ENCODE measurements at places on chromosomes 16 and 17.

GRCh38 chr16:86732621-86733295, 154.4 kb downstream of the FOXL1 start:
- DNase-seq, result no peak

DNA sequence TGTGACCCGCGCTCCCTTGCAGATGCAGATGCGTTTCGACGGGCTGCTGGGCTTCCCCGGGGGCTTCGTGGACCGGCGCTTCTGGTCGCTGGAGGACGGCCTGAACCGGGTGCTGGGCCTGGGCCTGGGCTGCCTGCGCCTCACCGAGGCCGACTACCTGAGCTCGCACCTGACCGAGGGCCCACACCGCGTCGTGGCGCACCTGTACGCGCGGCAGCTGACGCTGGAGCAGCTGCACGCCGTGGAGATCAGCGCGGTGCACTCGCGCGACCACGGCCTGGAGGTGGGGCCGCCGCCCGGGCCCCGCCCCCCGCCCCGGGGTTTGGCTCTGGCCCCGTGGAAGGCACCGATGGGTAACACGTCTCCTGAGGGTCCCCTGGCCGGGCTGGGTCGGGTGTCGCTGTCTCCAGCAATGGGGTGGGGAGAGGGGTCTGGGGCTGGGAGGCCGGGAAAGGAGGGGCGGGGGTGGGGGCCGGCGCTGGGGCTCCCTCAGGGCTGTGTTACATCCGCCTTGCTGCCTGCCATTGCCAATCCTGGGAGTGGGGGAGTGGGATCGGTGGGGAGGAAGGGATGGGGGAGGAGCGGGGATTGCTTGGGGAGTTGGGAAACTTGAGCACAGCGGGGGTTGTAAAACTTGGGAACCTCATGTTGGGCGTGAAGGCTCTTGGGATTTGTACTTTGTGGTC, 737 bp downstream of the NUDT16L1 start:
- DNase-seq, result peak; percentile 55

- no peak for DNase-seq
These were observed 5.3 kb upstream of the C16orf74 start for GRCh38 chr16:85755929-85756768.

DNA sequence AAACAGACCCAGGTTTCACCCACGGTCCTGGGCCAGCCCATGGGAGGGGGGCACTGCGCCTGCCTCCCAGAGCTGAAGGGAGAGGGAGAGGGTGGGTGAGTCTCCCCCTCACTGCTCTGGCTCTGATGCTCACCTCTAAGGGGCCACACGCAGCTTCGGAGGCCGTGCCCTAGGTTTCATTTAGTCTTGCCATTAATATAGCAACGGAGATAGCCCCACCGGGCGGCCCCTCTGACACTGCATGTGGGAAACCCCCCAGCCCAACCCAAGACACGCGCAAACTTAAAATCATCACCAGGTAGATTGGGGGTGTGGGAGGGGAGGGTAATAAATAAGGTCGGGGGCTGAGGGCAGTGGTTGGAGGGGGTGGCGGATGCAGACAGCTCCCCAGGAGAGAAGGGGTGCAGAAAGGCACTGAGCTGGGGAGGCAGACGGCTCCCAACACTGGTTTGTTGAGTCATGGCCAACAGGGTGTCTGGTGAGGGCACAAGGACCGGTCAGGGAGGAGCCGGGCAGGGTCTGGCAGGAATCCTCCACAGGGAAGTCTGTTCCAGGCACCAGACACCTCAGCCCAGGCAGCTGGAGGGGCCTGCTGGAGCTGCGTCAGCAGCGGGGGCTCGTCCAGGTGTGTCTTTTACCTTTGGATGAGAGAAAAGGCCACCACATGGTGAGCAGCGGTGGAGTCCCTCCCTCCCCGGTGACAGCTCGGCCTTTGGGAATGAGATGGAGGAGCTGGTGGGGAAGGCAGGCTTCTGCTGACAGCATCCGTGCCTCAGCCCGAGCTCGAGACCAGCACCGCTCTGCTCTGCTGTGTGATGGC, 32.0 kb upstream of the DOC2B start:
- no peak for DNase-seq

GRCh38 chr16:60792437-60792836, 1243.8 kb downstream of the CDH8 start:
- no peak for DNase-seq

DNA sequence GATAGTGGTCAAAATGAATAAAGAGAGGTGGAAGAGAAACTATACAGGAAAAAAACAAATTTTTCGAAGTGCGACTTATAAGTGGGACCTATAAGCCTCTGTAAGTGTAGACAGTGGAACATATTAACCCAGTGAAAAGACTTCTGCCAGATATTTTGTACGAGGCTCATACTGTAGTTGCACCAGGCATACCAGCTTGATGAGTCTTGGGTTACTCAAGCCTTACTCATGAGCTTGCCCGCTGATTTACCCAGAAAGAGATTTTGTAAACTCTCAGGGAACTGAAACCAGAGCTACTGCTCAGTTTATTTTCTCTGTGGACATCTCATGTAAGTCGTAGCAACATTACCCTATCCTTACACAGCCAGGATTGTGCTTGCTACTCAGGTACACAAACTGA, 708.0 kb upstream of the SOX9 start:
- no peak for DNase-seq

GRCh38 chr17:31096106-31096436, 1.3 kb downstream of the NF1 start:
- no peak for DNase-seq

DNA sequence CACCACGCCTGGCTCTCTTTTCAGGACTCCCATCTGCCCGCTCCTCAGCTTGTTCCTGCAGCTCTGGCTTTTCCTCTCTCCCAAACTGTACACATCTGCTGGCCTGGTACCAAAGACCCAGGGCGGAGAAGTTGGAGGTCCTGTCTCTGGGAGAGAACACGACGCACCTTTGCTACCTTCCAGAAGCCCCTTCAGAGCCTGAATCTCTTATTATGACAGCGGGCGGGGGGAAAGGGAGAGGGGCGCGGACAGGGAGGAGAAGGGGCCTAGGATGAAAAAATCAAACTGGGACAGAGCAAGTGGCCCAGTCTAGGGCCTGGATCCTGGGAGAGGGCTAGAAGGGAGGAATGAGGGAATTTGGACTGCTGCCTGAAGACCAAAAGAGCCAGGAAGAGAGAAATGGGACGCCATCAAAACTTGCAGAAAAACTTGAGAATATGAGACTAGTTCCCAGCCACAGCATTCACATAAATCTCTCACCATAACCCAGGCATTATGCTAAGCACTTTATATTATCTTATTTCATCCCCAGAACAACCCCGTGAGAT, 2.5 kb upstream of the PER1 start:
- no peak for DNase-seq

GRCh38 chr17:61565213-61565612, 25.8 kb downstream of the NACA2 start:
- DNase-seq, result no peak

DNA sequence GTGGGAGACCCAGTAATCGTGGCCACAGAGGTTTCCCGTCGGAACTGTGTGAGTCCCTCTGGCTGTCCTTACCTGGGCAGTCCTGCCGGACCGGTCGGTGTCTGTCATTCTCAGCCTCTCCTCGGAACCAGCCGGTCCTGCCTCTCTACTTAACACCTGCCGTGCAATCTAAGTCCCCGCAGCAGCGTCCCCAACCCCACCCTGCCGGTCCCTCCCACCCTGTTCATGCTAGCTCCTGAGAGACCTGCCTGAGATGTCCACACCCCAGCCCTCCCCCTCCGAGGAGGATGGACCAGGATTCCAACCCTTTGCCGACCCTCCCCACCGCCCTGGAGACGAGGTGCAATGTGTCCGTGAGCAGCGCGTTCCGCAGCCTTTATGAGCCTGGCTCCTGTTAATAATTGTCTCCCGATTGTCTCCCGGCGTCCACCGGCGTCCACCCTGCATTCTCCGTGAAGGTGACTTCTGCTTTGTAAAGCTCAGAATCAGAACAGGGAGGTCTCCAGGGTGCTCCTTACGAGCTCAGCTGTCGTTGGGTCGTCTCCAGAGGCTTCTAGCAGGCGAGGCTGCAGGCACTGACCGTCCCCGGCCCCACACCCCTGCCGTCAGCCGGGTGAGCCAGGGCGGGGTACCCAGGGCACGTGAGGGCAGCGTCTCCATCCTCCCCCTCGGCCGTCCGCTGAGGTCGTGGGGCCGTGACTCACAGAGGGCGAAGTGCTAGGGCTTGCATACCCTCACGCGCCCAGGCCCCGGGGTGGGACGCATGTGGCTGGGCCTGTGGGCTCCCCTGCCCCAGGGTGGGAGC, 10.1 kb downstream of the METRNL start:
- no peak for DNase-seq

DNA sequence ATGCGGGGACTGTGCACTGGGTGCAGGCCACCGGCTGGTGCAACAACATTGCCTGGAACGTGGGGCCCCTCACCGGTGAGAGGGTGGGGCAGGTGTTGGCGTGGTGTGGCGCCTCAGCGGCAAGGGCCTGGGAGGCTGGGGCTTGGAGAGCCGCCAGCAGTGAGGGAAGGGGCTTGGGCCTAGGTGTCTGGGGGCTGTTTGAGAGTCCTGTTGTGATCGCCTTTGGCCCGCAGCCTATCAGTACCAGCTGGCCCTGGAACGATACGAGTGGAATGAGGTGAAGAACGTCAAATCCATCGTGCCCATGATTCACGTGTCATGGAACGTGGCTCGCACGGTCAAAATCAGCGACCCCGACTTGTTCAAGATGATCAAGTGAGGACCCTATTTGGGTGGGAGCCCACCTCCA, 2.6 kb upstream of the TMEM88 start:
- peak; percentile 18 for DNase-seq

DNA sequence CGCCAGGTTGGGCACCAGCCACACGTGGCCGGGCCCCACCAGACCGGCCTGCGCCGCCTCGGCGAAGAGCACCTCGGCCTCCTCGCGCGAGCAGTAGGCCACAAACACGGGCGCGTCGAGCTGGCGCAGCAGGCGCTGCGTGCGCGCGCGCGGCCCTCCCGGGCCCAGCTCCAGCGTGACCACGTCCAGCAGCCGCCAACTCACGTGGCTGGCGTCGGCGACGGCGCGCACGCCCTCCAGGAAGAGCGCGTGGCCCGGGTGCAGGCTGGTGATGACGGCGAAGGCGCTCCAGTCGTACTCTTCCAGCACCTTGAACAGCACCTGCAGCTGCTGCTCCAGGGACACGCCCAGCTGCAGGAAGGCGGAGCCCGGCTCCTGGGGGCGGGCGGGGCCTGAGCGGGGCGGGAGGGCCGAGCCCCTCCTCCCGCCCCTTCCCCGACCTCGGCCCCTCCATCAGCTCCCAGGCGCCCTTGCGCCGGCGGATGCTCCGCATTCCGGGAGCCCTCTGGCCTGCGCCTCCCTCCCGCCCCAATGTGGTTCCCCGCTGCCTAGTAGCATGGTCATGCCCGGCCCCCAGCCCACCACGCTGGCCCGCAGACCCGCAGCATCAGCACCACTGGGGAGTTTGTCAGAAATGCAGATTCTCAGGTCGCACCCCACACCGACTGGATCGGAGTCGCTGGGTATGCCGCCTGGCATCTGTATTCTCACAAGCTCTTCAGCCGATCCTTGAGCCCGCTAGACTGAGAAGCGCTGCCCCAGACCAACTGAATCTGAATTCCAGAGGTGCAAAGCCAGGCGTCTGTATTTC, 7.2 kb downstream of the GRIN2C start:
- peak; percentile 63 for DNase-seq

GRCh38 chr17:5488752-5489151, 2.4 kb downstream of the MIS12 start:
- DNase-seq, result no peak

GRCh38 chr16:21150375-21151001, at the start of gene DNAH3:
TSS of gene DNAH3 (minus strand) at chr16:21150846. CDS start at chr16:21150319, 527 bp downstream.
- DNase-seq, result no peak

- no peak for DNase-seq
These were observed 45.6 kb upstream of the ENPP7 start for GRCh38 chr17:79685121-79685520.

GRCh38 chr16:80656711-80657150, 115.9 kb downstream of the DYNLRB2 start:
- DNase-seq, result peak; percentile 22

DNA sequence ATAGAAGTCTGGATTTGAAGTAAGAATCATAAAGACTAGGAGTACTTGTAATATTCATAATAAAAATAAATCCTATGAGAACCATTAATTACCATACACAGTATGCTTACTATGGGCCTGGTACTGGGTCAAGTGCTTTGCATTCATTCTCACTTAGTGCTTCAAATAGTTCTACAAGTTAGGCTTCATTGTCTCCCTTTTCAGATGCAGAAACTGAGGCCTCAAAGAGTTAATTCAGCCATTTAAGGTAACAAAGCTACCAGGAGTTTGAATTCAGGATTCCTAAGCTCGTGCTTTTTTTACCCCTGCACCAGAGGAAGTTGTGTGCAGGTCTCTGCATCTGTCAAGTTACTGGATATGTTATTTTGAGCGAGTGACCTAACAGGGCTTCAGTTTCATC, 1098.4 kb upstream of the EEF2KMT start:
- no peak for DNase-seq

DNA sequence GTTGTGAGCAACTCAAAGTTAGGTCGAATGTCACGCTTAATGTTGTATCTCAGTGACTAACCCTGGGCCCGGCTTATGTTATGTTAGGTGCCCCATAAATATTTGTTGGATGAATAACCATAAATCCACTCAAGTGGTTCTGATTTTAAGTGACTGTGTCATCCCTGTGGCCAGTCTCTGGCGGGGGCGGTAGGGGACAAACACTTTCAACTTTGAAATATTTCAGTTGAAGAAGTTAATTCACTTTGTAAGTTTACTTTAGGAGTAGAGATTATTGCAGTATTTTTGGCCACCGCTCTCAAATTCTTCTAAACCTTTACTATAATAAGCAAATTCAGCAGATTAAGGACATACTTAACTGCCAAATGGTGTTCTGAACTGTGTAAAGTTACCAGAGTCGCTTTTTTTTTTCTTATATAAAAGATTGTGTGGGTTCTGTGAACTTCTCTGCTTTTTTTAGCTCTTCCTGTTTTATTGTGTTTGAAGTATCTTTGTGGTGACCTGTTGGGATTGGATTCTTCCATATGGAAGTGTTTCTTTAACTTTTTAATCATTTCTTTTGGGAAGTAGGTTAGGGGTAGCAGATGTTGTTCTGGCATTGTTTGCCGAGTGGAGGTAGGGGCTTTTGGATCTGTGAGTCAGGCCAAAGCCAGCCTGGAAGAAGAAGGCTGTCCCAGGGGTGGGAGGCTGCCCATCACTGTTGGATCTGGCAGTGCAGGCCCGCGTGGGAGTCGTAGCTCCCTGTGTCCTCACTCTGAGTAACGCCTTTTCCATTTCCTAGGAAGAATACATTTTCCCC, 61.4 kb upstream of the TBX2 start:
- no peak for DNase-seq

GRCh38 chr16:79317026-79317425, 283.5 kb downstream of the MAF start:
- no peak for DNase-seq

All from activated CD4-positive, alpha-beta T cell treated with anti-CD3 and anti-CD28 coated beads, Interleukin-2, amount 50 U/mL, for 1 hour (primary cell).